ENCODE measurements at places on chromosomes 7 and 10.

DNA sequence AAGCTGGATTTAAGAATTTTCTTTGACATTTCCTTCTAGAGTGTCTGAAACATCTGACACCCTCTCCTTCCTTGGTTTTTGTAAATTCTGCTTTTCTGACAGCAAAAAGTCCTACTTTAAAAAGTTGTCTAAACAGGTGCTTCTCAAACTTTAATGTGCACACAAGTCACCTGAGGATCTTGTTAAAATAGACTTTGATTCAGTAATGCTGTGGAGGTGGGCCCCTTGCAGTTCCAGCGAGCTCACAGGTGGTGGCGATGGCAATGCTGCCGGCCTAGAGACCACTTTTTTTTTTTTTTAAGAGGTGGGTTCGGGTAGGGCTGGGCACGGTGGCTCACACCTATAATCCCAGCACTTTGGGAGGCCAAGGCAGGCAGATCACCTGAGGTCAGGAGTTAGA lies 77.1 kb downstream of the ABCC2 start:
- DNase-seq: no peak

DNA sequence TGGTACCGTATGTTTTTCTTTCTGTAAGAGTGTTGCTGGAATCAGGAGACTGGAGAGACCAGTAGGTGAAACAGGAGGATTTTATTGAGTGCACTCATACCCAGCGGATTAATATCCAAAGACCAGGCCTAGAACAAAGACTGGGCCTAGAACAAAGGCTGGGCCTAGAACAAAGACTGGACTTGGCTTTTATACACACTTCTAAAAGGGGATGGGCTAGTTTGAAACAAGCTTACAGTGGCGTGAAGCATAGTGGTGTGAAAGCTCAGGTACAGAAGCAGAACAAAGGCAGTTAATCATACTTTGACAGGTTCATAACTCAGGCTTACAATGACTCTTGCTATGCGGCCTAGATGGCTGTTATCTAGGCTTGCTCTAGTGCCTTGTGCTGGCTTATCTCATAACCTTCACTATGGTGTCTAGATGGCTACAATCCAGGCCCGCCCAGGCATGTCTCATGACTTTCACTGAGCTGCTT lies 67.7 kb downstream of the TRIM24 start:
- DNase-seq: no peak

DNA sequence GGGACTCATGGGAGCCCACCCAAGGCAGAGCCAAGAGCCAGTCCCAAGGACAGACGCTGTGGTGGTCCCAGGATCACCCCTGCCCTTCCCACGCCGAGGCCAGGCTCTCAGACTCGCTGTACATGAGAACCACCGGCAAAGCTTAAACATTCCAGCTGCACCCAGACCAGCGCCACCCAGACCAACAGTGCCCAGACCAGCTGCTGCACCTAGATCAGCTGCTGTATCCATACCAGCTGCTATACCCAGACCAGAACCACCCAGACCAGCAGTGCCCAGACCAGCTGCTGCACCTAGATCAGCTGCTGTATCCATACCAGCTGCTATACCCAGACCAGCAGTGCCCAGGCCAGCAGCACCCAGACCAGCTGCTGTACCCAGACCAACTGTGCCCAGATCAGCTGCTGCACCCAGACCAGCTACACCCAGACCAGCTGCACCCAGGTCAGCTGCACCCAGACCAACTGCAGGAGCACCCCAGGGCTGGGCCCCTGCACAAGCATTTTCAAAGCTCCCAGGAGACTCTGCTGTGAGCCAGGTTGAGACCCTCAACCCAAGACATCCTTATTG lies 47.9 kb upstream of the CNPY1 start:
- no peak for DNase-seq

- no peak for DNase-seq
Measured at GRCh38 chr10:15167411-15168290, 842 bp downstream of the NMT2 start.

DNA sequence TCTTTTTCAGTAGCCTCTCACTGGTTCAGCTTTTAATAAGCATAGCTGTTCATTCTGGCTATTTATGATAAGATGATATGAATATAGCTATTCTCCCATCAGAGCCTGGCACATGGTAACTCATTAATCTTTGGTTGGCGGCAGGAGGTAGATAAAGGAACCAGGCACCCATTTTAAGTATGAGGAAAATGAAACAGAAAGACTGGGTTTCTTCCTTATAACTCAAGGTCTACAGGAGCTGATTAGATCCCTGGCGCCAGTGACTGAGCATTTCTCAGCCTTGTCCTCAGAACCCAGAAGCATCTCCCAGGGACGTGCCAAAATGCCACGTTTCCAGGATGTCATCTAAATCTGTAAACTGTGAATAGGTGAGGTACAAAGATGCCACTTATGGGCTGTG lies 141.9 kb downstream of the TCF7L2 start:
- DNase-seq: no peak

DNA sequence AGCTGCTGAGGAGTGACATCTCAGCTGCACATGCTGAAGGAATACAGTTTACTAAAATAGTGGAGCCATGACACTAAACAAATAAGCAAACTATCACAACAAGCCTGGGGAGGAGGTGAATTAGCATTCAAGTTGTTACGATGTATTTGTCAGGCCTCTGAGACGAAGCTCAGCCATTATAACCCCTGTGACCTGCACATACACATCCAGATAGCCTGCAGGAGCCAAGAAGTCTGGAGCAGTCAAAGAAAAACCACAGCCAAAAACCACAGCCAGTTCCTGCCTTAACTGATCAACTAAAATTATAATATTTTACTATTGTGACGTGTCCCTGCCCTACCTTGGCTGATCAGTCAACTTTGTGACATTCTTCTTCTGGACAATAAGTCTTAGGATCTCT lies 68.6 kb downstream of the NSUN6 start:
- DNase-seq: no peak

DNA sequence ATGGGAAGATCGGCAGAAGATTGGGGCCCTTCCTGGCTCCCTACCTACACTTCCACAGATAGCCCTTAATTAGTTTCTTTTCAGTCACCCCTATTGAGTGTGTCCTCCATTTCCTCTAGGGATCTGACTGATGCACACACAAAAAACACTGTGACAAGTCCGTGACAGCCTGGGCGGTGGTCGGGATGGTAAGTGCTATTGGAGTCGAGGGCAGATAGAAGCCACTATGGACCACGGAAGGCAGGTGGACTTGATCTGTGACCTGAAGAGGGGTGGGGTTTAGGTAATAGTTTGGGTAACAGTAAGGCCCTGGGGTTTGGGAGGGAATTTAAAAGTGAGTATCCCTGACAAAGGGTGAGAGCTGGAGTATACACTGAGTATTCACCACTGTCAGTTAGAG lies 53.0 kb downstream of the PDK4 start:
- DNase-seq: no peak

- no peak for DNase-seq
Measured at GRCh38 chr7:22591271-22591670, 91.3 kb upstream of the STEAP1B start.

DNA sequence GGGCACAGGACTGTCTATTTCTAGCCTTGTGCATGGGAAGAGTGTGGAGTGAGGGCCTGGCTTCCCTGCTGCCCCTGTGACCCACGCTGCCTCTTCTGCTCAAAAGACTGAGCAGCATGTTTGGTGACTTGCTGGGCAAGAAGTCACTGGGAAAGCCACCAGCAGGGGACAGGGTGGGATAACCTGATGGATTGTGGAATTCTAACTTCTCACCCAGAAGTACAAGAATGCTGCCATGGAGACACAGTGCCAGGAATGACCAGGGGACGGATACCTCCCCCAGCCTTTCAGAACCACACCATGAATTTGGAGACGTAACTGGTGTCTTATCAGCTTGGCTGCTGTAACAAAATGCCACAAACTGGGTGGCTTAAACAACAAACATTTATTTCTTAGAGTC lies 28.4 kb downstream of the GALNTL5 start:
- no peak for DNase-seq

GRCh38 chr7:133230591-133231194 lies 22.2 kb upstream of the EXOC4 start:
- DNase-seq: peak; percentile 22

GRCh38 chr7:89316584-89317251 lies 521.2 kb upstream of the TEX47 start:
- no peak for DNase-seq

GRCh38 chr10:1190052-1190395 lies 133.8 kb downstream of the WDR37 start:
- DNase-seq: no peak
